ENCODE measurements at places on chromosomes 16 and 17.
A peak's percentile ranks its signal among the peaks of the same experiment; 100 is the strongest.

DNA sequence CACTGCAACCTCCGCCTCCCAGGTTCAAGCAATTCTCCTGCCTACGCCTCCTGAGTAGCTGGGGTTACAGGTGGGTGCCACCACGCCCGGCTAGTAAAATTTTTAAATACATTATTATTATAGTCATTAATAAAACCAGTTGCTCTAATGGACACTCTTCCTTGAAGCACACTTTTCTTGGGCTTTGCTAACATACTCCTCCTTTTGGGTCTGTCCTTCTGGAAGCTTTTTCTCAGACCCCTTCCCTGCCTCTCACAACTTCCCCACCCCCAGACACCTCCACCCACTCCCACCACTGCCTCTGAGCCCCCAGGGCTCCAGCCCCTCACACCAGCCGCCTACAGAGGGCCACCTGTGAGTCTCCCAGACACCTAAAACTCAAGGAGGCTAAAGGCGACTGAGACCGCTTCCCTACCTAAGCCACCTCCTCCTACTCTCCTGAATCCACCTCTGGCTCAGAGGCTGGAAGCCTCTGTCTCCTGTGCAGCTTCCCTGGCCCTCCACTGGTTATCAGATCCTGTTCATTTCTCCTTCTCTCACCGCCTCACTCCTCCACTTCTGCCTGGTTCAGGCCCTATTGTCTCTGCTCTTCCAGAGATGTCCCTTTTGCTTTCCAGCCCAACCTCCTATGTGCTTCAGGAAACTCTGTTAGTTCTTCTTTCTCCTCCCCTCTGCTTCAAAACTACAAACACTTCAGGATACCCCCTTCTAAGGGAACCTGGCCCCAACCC is 2.1 kb upstream of the CUEDC1 start:
- no peak for DNase-seq
- no peak overlapping the region for H3K4me3 ChIP-seq
- no peak overlapping the region for H3K27ac ChIP-seq
- H3K27me3 ChIP-seq, result peaks cover 40% of the 10 kb centered on the region
- peaks cover 29% of the 10 kb centered on the region for H3K4me1 ChIP-seq

DNA sequence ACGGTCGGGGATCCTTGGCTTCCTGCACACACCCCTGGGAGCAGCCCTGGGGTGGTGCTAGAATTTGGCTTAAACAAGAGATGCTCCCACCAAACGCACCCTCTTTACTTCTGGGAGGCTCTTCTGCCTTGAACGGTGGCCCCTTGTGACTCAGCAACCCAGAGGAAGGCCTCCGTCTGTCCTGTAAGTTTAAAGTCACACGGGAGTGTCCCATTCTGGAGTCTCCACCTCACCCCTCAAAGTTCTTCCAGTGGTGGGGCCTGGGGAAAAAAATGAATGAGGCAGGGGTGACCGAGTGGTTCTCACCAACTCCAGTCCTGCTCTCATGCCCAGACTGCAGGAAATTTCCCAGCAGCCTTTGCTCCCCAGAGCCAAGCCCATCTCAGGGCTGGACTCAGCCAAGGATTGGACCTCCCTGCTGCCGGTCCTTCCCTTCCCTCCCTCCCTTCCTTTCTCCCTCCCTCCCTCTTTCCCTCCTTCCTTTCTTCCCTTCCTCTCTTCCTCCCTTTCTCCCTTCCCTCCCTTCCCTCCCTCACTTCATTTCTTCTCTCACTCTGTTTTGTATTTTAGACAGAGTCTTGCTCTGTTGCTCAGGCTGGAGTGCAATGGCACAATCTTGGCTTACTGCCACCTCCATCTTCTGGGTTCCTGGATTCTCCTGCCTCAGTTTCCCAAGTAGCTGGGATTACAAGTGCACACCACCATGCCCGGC is 11.4 kb downstream of the ITGAD start:
- no peak for DNase-seq
- H3K27me3 ChIP-seq, result no peaks in the 10 kb centered on the region
- peak overlapping the region; percentile 36 for H3K27ac ChIP-seq
- H3K4me1 ChIP-seq, result peaks cover 32% of the 10 kb centered on the region

DNA sequence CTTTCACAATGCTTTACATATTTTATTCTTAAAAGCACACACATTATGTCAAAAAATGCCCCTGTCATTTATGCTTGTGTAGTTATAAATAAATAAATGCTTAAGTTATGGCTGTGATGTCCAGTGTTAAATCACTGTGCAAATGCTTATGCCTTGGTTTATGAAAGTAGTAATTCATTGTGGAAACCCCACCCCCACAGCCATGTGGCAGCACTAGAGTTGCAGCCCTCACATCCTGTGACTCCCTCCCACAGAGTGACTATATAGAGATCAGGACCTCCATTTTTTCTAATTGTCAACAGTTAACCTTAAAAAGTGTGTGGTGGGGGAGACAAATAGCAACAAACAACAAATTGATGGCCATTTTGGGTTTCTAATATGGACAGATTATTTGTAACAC is 2.4 kb downstream of the SKAP1 start:
- peak overlapping the region; percentile 99 for H3K27ac ChIP-seq
- peaks cover 16% of the 10 kb centered on the region for H3K36me3 ChIP-seq
- peaks cover 74% of the 10 kb centered on the region for H3K4me1 ChIP-seq
- no peak for DNase-seq

DNA sequence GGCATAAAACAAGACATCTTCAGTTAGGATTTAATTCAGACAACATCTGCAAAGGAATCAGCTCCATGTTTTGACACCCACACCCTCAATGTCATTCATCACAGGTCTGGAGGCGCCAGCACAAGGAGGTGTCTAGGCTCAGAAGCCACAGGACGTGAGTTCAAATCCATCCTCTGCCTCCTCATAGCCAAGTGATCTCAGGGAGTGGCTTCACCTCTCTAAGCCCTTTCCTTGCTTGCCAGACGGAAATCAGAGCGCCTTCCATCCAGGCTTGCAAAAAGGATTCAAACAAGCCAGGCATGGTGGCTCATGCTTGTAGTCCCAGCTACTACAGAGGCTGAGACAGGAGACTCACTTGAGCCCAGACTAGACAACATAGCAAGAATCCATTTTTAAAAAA is 84.6 kb downstream of the GSG1L start:
- no peak overlapping the region for H3K4me3 ChIP-seq
- no peak for DNase-seq
- no peaks in the 10 kb centered on the region for H3K36me3 ChIP-seq

GRCh38 chr17:64002658-64003525 is 4.7 kb downstream of the PRR29 start:
- peaks cover 23% of the 10 kb centered on the region for H3K36me3 ChIP-seq
- no peak for DNase-seq
- H3K27ac ChIP-seq, result peak overlapping the region; percentile 38
- H3K4me1 ChIP-seq, result peaks cover 28% of the 10 kb centered on the region
- no peak overlapping the region for H3K4me3 ChIP-seq
- no peaks in the 10 kb centered on the region for H3K27me3 ChIP-seq

GRCh38 chr17:32516940-32517701 is 30.3 kb downstream of the CDK5R1 start:
- peak overlapping the region; percentile 48 for H3K4me3 ChIP-seq
- H3K27ac ChIP-seq, result peak overlapping the region; percentile 65
- DNase-seq, result no peak
- no peaks in the 10 kb centered on the region for H3K27me3 ChIP-seq
- no peaks in the 10 kb centered on the region for H3K36me3 ChIP-seq

- H3K27ac ChIP-seq, result peak overlapping the region; percentile 53
- no peak for DNase-seq
- H3K27me3 ChIP-seq, result no peaks in the 10 kb centered on the region
- no peak overlapping the region for H3K4me3 ChIP-seq
- H3K36me3 ChIP-seq, result peaks cover 65% of the 10 kb centered on the region
These were observed 50.6 kb downstream of the GTF3C1 start for GRCh38 chr16:27498916-27499658.

GRCh38 chr16:71552698-71553503 is 24.0 kb downstream of the TAT start:
- H3K4me3 ChIP-seq, result no peak overlapping the region
- no peak overlapping the region for H3K27ac ChIP-seq
- no peak for DNase-seq
- H3K27me3 ChIP-seq, result peaks cover 18% of the 10 kb centered on the region
- no peaks in the 10 kb centered on the region for H3K36me3 ChIP-seq

GRCh38 chr17:57959929-57960328 is 4.7 kb upstream of the CUEDC1 start:
- H3K36me3 ChIP-seq, result peaks cover 1% of the 10 kb centered on the region
- no peak overlapping the region for H3K27ac ChIP-seq
- H3K27me3 ChIP-seq, result peaks cover 62% of the 10 kb centered on the region
- peaks cover 29% of the 10 kb centered on the region for H3K4me1 ChIP-seq

- H3K36me3 ChIP-seq, result no peaks in the 10 kb centered on the region
- H3K4me3 ChIP-seq, result no peak overlapping the region
- no peak overlapping the region for H3K27ac ChIP-seq
- peaks cover 5% of the 10 kb centered on the region for H3K4me1 ChIP-seq
These were observed 196.1 kb downstream of the GSG1L start for GRCh38 chr16:27867122-27868110.

- H3K27ac ChIP-seq, result no peak overlapping the region
- H3K36me3 ChIP-seq, result no peaks in the 10 kb centered on the region
- no peaks in the 10 kb centered on the region for H3K4me1 ChIP-seq
- DNase-seq, result no peak
- no peak overlapping the region for H3K4me3 ChIP-seq
- H3K27me3 ChIP-seq, result no peaks in the 10 kb centered on the region
These were observed 14.1 kb downstream of the FLYWCH2 start for GRCh38 chr16:2897110-2897509.

- DNase-seq, result no peak
- H3K27ac ChIP-seq, result no peak overlapping the region
- no peaks in the 10 kb centered on the region for H3K36me3 ChIP-seq
- no peaks in the 10 kb centered on the region for H3K4me1 ChIP-seq
These were observed 221.1 kb upstream of the GSE1 start for GRCh38 chr16:85391769-85392583.

GRCh38 chr16:2687531-2688308 is 5.4 kb downstream of the KCTD5 start:
- peaks cover 8% of the 10 kb centered on the region for H3K4me1 ChIP-seq
- DNase-seq, result no peak
- H3K36me3 ChIP-seq, result peaks cover 5% of the 10 kb centered on the region

GRCh38 chr17:43834106-43834505 is 1.2 kb upstream of the MPP3 start:
- H3K27ac ChIP-seq, result no peak overlapping the region
- peaks cover 20% of the 10 kb centered on the region for H3K4me1 ChIP-seq
- no peaks in the 10 kb centered on the region for H3K36me3 ChIP-seq
- peaks cover 69% of the 10 kb centered on the region for H3K27me3 ChIP-seq

- H3K4me1 ChIP-seq, result peaks cover 51% of the 10 kb centered on the region
- H3K4me3 ChIP-seq, result no peak overlapping the region
- peak; percentile 73 for DNase-seq
These were observed 5.2 kb downstream of the CISD3 start for GRCh38 chr17:38735161-38735997.

- DNase-seq, result no peak
- no peaks in the 10 kb centered on the region for H3K27me3 ChIP-seq
- H3K27ac ChIP-seq, result peak overlapping the region; percentile 90
- H3K36me3 ChIP-seq, result peaks cover 11% of the 10 kb centered on the region
- H3K4me1 ChIP-seq, result peaks cover 26% of the 10 kb centered on the region
These were observed 14.2 kb downstream of the SNX20 start for GRCh38 chr16:50666658-50667496.

- peak; percentile 82 for DNase-seq
- peaks cover 20% of the 10 kb centered on the region for H3K36me3 ChIP-seq
- H3K27me3 ChIP-seq, result no peaks in the 10 kb centered on the region
- peak within 1 kb of the TSS; percentile 91 for H3K27ac ChIP-seq
- peak within 1 kb of the TSS; percentile 85 for H3K4me3 ChIP-seq
- peaks cover 41% of the 10 kb centered on the region for H3K4me1 ChIP-seq
These were observed at the start of gene RABEP1 for GRCh38 chr17:5281814-5282641. RABEP1 (plus strand) TSS chr17:5282284; CDS start chr17:5282487, 203 bp downstream.

DNA sequence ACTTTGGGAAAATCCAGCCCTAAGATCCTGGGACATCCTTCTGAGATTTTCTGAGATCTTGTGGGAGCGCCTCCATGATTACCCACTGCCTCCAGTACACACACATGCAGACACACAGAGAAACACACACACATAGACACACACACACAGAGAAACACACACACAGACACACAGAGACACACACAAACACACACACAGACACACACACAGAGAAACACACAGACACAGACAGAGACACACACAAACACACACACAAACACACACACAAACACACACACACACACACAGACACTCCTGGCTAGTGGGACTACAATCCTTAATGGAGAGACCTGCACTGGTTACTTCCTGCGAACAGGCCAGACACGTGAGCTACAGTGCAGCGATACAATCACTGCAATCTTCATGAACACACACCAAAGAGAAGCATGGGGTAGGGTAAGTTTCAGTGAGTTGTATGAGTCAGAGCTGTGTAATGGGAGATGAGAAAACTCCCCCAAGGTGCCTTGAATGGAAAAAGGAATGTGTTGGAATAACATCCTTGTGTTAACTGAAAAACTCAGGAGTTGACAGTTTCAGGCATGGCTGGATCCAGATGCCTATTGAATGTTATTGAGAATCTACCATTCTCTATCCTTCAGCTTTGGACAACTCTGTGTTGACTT is 79.5 kb downstream of the SLC6A2 start:
- DNase-seq, result no peak
- peaks cover 38% of the 10 kb centered on the region for H3K27me3 ChIP-seq
- H3K27ac ChIP-seq, result no peak overlapping the region
- no peak overlapping the region for H3K4me3 ChIP-seq
- H3K4me1 ChIP-seq, result peaks cover 4% of the 10 kb centered on the region

DNA sequence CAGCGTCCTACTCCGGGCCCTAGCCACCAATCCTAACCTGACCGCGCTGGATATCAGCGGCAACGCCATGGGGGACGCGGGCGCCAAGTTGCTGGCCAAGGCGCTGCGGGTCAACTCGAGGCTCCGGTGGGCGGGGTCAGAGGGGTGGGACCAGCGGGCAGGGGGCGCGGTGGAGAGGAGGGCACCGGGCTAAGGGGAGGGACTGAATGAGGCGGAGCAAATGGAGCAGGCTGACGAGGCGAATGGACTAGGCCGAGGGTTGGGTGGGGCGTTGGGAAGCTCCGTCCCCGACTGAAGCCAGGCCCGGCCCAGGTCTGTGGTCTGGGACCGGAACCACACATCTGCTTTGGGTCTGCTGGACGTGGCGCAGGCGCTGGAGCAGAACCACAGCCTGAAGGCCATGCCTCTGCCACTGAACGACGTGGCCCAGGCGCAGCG is 4.6 kb downstream of the CARMIL2 start:
- peaks cover 19% of the 10 kb centered on the region for H3K36me3 ChIP-seq
- H3K4me3 ChIP-seq, result no peak overlapping the region
- H3K4me1 ChIP-seq, result peaks cover 18% of the 10 kb centered on the region
- no peak for DNase-seq

- no peaks in the 10 kb centered on the region for H3K27me3 ChIP-seq
- DNase-seq, result no peak
These were observed 71.6 kb downstream of the RAI1 start for GRCh38 chr17:17752821-17753321.

GRCh38 chr17:48001197-48001596 is 30.3 kb downstream of the CDK5RAP3 start:
- H3K4me1 ChIP-seq, result no peaks in the 10 kb centered on the region
- no peak overlapping the region for H3K4me3 ChIP-seq
- DNase-seq, result no peak

GRCh38 chr17:71444078-71444477 is 676.7 kb upstream of the SOX9 start:
- no peaks in the 10 kb centered on the region for H3K4me1 ChIP-seq
- no peak overlapping the region for H3K27ac ChIP-seq
- no peaks in the 10 kb centered on the region for H3K27me3 ChIP-seq

GRCh38 chr16:2486645-2487516 is 12.0 kb downstream of the TBC1D24 start:
- H3K27ac ChIP-seq, result peak overlapping the region; percentile 84
- peaks cover 30% of the 10 kb centered on the region for H3K4me1 ChIP-seq
- DNase-seq, result peak; percentile 52
- H3K27me3 ChIP-seq, result no peaks in the 10 kb centered on the region

All from central memory CD8-positive, alpha-beta T cell (primary cell).